AG09309 (cell line): ENCODE measurements at places on chromosomes 11 and 22.

DNA sequence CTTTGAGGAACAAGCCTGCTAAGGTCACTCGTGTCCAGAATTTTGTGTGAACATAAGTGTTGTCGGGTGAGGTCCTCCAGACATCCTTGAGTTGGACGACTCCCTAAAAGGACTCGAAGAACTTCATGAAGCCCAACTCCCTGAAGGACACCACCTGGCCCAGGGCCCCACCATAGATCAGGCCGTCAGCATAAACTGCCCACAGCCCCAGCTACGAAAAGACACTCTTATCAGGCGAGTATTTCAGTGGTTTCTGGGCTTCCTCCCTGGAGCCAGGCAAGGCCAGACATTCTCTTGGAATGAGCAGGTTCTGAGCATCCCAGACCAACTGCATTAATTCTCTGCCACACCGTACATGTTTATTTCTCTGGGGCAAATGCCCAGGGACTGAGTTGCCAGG is 170.1 kb downstream of the IGLL1 start:
- no peak for DNase-seq

- DNase-seq = no peak
These were observed 219.3 kb downstream of the BUD13 start for GRCh38 chr11:116553482-116553881.

DNA sequence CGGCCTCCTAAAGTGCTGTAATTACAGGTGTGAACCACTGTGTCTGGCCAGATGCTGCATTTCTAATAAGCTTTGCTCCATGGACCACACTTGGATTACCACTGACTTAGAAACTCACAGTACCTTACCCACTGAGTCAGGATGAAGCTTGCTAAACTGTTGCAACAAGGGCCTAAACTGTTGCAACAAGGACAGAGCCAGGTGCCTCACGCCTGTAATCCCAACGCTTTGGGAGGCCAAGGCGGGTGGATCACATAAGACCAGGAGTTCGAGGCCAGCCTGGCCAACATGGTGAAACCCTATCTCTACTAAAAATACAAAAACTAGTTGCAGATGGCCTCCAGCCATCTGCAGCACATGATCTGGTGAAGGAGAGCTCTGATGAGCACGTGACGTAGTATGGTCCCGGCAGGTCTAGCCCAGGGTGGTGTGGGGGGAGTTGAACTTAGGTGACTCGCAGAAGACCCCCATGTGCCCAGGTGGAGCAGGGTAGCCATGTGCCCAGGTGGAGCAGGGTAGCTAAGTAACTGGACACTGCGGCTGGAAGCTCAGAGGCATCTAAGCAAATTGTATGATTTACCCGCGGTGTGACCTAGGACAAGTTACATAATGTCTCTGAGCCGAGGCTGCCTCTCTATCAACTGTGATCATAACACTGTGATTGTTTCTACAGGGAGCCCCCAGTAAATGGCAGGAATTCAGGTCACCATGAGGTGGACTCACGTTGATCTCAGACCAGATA is 8.4 kb downstream of the SLC25A45 start:
- DNase-seq = no peak

DNA sequence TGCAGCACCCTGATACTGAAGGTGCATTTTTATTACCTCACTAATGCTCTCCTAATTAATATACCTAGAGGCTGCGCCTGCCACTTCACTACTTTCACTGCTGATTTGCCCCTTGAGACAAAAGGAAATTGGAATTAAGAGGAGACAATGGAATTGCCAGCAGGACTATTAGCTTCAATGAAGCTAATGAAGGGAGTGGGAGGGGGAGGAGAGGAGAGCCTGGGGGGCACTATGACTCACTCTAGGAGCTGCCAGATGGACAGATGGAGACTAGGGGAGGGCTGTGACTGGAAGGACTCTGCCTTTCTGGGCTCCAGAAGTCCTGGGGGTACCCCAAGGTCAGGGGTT is 102.8 kb upstream of the DRD2 start:
- DNase-seq = no peak

GRCh38 chr11:61065955-61066638 is 36.2 kb upstream of the CD5 start:
- no peak for DNase-seq
